Osteoblast (primary cell): ENCODE measurements at places on chromosomes 6 and 20.

DNA sequence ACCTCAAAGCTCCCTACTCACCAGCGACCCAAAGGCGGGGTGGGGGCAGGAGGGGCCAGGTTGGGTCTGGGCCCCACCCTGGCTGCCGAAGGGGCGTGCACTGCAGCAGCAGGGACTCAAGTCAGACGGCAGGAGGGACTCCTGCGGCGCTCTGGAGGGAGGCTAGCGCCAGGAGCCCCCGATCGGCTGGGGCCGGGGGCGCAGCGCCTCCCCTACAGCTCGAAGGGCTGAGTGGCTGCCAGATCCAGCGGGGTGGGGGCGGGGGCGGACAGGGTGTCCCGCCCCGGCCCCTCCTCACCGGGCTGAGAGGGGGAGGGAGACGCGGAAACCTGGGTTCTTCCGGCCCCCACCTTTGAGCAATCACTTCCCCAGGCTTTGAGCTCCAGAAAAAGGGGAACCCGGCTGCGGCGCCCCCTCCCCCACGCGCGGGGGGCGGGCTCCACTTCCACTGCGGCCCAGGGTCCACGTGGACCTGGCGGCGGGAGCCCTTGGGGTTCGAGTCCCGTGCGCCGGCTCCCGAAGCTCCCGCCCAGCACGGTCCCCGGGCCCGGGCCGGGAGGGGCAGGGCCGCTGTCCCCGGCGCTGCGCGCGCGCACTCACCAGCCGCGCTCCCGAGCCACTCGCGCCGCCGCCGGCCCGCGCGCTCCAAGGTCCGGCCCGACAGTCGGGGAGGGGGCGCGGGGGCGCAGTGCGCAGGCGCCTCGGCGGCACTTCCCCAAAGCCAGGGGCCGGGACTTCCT, at the start of gene RGS19:
Gene RGS19 (minus strand): TSS at position 246 of the 740 bp plus-strand sequence. CDS start 2,632 bp downstream, outside the sequence.
- peak within 1 kb of the TSS; percentile 78 for H3K4me3 ChIP-seq
- no peaks in the 10 kb centered on the region for H3K36me3 ChIP-seq
- H3K27ac ChIP-seq = no peak within 1 kb of the TSS
- H3K4me1 ChIP-seq = peaks cover 15% of the 10 kb centered on the region

- no peaks in the 10 kb centered on the region for H3K36me3 ChIP-seq
- no peaks in the 10 kb centered on the region for H3K27me3 ChIP-seq
- H3K4me1 ChIP-seq = peaks cover 10% of the 10 kb centered on the region
These were observed 226.1 kb downstream of the SOD2 start for GRCh38 chr6:159466926-159467325.

DNA sequence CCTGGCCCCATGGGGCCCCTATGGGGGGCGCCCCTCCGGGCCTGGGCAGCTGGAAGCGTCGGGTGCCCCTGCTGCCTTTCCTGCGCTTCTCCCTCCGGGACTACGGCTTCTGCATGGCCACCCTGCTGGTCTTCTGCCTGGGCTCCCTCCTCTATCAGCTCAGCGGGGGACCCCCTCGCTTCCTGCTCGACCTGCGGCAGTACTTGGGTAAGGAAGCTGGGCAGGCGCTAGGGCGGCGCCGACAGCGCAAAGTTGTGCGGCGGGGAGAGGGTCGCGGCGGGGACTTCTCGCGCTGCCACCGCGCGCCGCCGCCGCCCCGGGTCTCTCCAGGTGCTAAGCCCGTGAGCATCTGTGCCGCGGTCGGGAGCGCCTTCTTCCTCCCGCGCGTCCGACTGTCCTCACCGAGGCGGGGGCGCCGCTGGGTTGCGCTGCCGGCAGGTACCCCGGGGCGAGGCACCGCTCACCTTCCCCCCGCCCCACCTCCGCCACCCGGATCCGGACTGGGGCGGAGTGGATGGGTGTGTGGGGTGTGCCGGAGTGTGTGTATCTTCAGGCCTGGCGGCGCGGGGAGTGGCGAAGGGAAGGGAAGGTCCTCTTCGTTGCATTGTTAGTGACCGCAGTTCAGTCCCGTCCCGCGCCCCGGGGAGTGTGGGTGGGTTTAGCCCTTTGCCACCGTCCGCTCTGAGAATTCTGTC, 788 bp downstream of the UST start:
- H3K27me3 ChIP-seq = no peaks in the 10 kb centered on the region
- no peak for DNase-seq
- H3K27ac ChIP-seq = peak overlapping the region; percentile 39
- H3K36me3 ChIP-seq = no peaks in the 10 kb centered on the region
- H3K4me3 ChIP-seq = peak overlapping the region; percentile 81
- H3K4me1 ChIP-seq = peaks cover 12% of the 10 kb centered on the region

DNA sequence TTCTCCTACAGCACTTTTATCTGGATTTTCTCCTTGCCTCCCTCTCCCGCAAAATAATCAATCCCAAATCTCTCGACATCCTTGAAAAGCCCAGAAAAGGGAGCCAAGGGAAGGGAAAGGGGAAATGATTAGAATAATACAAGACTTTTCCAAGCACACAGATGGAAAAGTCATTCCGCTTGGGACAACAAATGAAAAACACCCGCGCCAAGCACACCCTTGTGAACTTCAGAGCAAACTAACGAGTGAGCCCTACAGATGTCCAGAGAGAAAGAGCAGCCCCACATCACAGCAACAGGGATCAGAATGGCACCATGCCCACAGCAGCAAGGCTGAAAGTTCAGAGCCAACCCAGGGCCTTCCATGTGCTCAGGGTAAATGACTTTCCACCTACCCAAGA, 49.6 kb downstream of the NINL start:
- peaks cover 33% of the 10 kb centered on the region for H3K4me1 ChIP-seq
- H3K36me3 ChIP-seq = no peaks in the 10 kb centered on the region
- no peak for DNase-seq
- no peaks in the 10 kb centered on the region for H3K27me3 ChIP-seq
- no peak overlapping the region for H3K4me3 ChIP-seq
